Fibroblast of villous mesenchyme (primary cell): ENCODE measurements at places on chromosomes 16 and 17. TPM values are rescaled to one million over a fixed set of nuclear protein-coding genes. Genes with fewer than 3 reads are reported as not detected.

The CDH13 gene
- 47.5 and 72.2 TPM in 2 replicates for total RNA-seq

The PTGES3L gene
- total RNA-seq, result 1.3 TPM in 2 replicates

The CALB2 gene
- under 0.01 and 0.97 TPM in 2 replicates for total RNA-seq

The PLLP gene
- total RNA-seq, result under 0.01 TPM in 1 of 2 replicates, not detected in the other

The ALOX12B gene
- not detected in 2 replicates for total RNA-seq

The LRRC45 gene
- total RNA-seq, result 12.9 and 13.4 TPM in 2 replicates

The CCDC200 gene
- not detected in 2 replicates for total RNA-seq

The TEX14 gene
- total RNA-seq, result under 0.01 and 0.43 TPM in 2 replicates

GRCh38 chr17:31015639-31016038 lies 44.8 kb downstream of the RNF135 start:
- no peak for DNase-seq

GRCh38 chr17:29572691-29573557 lies 4.4 kb downstream of the TP53I13 start:
- DNase-seq, result peak; percentile 61

GRCh38 chr16:3508736-3509135 lies 7.9 kb downstream of the CLUAP1 start:
- DNase-seq, result no peak

GRCh38 chr16:57194512-57194911 lies 8.4 kb downstream of the RSPRY1 start:
- DNase-seq, result peak; percentile 94

DNA sequence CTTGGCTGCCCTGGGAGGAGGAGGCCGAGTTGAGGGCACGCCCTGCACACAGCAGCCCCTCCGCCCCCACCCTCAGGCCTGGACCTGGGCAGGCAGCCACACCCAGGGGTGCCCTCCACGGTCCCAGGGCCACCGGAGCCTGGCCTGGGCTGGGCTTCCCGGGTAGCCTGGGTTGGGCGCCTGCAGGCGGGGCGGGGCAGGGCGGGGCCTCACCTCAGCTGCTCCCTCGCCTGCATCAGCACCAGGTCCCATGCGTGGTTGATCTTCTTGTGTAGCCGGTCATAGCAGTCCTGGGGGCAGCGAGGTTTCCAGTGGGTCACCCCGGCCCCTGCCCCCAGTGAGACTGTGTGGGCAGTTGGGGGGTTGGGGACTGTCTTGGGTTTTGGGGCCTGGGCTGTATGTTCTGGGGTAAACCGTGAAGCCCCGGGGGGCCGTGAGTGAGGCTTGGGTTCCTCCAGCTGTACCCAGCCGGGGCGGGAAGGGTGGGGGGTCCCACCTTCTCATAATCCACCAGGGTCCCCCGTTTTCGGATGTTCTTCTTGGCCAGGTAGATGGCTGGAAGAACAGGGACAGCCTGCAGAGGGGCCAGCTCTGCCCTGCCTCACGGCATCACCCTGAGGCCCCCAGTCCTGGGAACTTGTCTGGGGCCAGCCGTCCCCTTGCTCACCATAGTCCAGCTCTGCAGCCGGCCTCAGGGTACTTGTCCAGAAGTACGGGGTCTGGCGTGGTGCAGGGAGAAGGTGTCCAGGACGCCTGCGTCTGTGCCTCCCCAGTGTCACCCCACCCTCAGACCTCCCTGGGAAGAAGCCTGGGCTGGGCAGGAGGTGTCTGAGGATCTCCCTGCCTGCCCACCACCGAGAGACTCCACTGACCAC lies 2.0 kb downstream of the RGS11 start:
- no peak for DNase-seq

- no peak for DNase-seq
These were observed 79.2 kb upstream of the LGALS9 start for GRCh38 chr17:27551701-27552248.

DNA sequence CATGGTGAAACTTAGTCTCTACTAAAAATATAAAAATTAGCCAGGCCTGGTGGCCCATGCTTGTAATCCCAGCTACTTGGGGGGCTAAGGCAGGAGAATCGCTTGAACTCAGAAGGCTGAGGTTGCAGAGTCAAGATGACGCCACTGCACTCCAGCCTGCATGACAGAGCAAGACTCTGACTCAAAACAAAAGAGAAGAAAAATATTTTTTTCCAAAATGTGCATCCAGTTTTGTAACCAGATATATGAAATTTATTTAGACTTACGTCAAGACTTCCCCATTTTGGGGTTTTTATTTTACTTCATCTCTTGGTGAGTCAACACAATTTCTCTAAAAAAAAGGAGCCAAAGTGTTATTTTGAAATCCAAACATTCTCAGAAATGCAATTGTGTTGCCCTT lies 5.5 kb upstream of the TM4SF5 start:
- DNase-seq, result no peak

DNA sequence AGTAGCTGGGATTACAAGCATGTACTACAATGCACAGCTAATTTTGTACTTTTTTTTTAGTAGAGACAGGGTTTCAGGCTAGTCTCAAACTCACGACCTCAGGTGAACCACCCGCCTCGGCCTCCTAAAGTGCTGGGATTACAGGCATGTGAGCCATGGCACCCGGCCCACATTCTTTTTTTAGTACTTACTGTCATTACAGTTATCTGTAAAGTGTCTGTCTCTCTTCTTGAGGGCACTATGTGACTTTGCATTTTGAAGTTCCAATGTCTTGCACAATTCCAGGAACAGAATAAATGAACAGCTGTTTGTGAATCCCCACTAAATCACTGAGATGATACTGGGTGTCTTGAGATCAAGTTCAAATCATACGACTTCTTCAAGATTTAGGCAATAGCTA lies 1540.3 kb downstream of the CDH11 start:
- DNase-seq, result no peak

GRCh38 chr17:69710926-69711325 lies 296.4 kb downstream of the MAP2K6 start:
- DNase-seq, result no peak

DNA sequence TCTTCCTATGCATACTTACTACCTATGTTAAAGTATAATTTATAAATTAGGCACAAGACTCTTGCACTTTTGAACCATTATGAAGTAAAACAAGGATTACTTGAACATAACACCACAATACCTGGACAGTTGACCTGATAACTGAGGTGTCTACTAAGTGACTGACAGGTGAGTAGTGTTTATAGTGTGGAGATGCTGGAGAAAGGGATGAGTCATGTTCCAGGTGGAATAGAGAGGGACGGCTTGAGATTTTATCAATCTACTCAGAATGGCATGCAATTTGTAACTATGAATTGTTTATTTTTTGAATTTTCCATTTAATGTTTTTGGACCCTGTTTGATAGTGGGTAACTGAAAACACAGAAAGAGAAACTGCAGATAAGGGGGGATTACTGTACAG lies 287.6 kb downstream of the MAP2K6 start:
- no peak for DNase-seq

DNA sequence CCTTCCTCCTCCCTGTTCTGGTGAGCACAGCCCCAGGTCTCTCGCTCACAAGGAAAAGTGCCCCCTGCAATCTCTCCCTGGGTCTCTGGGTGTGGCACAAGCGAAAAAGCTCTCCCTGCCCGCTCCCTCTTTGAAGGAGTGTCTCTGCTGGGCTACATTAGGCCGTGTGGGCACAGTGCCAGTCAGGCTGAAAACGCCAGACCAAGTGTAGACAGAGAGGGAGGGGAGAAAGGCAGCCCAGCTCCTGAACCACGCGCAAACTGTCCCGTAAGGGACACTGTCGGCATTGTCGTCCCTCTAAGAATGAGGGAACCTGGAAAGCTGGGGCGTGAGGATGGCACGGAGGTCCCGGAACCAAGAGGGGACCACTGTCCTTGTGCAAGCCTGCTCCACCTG lies 3.9 kb downstream of the SMIM5 start:
- DNase-seq, result no peak

- no peak for DNase-seq
These were observed 10.6 kb upstream of the SEPHS2 start for GRCh38 chr16:30456302-30456701.

DNA sequence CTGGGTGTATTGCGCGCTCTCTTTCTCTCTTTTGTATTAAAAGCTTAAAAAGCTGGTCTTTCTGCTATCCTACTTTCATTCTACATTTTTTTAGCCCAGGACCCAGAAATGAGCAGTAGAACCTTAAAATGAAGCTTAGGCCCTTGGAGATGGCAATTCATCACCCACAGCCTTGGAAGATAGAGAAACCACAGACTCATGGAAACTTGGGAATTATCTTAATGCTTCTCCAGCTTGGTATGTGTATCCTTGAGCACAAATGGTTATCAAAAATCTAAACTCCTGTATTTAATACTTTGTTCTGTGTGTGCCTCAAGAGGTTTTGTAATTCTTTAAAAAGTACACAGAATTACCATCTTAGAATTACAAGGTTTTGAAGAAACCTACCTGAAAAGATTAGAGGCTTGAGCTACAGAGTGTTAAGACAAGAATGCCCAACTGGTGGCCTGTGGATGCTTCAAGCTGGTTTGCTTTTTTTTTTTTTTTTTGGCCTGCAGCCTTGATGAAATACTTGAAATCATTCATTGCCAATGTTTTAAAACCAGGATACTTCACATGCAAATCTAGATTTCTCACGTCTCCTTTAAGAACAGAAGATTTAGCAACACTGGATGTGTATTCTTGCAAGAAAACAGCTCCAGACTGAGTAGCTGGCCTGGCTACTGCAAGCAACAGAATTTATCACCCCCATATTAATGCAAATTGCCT lies 105.0 kb downstream of the XYLT1 start:
- DNase-seq, result no peak

DNA sequence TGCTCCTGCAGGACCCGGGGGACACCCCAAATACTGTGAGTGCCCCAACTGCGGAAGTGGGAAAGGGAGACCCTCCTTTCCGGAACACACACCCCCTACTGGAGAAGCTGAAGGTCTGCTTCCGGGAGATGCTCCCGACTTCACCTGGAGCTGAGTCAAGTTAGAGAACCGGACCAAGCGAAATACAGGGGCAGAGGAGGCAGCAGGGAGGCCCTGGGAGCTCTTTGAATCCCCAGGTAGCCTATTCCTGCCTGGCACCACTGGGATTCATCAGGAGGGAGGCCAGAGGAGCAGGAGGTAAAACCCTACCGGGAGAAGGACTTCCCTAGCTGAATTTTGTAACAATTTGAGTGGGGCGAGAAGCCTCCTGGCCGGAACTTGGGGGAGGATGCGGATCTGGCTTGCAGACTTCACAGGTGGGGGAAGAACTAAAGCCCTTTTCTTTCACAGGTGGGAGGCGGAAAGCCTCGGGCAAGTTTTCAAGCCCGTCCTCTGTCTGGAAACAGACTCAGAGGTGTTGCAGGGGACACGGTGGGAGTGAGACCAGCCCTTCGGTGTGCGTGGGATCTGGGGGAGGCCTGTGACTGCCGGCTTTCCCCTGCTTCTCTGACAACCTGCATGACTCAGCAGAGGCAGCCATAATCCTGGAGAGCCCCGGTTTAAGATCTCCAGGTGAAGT lies 22.4 kb upstream of the TEKT1 start:
- DNase-seq, result no peak

DNA sequence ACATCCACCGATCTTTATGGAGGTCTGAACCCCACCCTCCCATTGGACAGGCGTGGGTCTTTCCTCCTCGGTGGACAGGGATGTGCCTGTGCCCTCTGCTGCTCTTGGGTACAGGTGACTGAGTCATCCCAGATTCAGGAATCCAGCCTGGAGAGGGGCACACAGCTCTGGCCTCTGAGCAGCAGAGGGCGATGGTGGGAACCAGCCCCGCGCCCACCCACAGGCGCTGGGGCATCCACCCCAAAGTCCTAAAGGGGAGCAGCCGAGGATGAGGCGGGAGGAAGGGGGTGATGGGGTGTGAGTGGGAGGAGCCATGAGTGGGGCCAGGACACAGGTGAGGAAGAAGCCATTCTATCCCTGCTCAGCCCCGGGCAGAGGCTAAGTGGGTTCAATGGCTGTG lies 35.0 kb downstream of the ENGASE start:
- no peak for DNase-seq

GRCh38 chr17:70552230-70552981 lies 383.1 kb downstream of the KCNJ2 start:
- peak; percentile 52 for DNase-seq

DNA sequence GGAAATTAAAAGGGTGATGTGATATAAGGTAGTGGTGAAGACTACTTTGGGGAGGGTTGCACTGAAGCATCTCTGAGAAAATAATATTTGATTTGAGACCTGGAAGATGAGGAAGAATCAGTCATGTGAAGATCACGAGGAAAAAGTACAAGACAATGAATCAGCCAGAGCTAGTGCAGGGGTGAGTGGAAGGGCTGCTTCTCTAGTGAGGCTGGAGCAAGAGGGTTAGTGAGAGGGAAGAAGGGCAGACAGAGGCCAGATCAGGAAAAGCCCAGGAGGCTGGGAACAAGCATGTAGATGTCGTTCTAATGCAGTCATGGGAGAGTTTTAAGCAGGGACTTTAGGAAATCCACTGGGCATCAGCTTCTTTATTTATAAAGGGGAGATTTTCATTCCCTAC lies 504.2 kb upstream of the SALL1 start:
- DNase-seq, result no peak

DNA sequence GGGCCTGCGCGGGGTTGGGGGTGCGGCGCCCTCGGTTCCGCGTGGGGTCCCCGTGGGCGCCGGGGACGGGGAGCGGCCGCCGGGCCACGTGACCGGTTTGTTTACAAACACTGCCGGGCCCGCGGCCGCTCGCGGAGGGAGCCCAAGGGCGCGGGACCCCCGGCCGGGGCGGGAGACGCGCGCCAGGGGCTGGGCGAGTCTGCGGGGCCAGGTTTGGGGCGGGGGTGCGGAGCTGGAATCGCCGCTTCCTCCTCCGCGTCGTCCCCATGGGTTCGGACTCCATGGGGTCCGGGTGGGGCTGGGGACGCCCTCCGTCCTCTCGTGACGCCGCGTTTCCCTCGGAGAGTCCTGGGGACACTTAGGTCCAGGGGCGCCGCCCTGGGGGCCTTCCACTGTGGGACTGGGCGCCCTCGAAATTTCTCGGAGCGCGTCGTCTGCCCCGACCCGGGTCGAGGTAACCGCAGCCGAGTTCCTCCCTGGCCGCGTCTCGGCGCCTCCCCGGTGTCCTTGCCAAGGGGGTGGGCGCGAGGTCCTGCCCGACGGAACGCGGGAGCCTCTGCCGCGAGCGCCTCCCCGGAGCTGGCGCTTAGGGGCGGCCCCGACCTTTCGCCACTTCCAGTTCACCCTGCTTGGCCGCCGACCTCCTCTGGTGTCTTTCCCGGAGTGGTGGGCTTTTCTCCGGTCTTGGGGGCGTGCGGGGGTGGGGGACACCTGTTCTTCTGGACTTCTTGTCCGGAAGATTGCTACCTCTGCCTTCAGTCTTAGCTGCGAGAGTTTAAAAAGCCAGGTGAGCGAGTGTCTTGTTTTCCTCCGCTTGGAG lies 684 bp downstream of the YPEL2 start:
- peak; percentile 27 for DNase-seq

- DNase-seq, result no peak
These were observed 3.0 kb downstream of the PDILT start for GRCh38 chr16:20401475-20402016.

- peak; percentile 47 for DNase-seq
These were observed 2.7 kb upstream of the AMFR start for GRCh38 chr16:56428091-56428490.
